ENCODE measurements at places on chromosomes 12 and 14.

GRCh38 chr12:82481954-82482353, 123.6 kb downstream of the METTL25 start:
- DNase-seq, result no peak

- no peak for DNase-seq
These were observed 404.2 kb downstream of the DAD1 start for GRCh38 chr14:22184830-22185168.

DNA sequence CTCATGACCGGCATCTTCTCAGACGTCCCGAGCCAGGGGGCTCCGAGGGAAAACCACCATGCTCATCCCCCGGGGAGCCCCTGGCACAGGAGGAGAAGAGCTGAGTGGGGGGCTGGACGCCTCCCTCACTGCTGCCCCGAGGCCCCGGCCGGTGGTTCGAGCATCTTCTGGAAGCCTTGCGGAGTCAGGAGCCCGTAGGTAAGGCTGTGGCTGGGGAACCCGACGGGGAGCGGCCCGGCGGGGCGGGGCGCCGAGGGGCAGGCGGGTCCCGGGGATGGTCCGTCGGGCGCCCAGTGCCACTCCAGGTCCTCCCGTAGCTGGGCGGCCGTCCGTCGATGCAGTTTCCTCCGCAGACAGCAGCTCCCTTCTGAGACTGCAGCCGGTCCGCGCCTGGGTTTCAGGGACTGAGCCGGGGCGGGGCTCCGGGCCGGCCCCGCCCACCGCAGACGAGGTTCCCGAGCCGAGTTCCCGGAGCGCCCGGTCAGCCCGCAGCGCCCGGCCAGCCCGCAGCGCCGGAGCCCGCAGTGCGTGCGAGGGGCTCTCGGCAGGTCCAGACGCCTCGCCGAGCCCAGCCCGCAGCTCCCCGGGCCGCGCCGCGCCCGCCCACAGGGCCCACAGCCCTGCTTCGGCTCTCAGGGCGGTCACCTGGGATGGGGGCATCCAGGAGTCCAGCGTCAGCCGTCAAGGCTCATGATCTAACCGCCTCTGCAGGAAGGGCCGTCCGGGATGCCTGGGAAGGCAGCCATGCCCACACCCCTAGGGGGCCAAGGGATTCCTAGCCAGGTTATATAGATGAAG, at the start of gene PGF:
TSS of gene PGF (minus strand) at position 369 of the 798 bp plus-strand sequence. CDS start at position 14, 355 bp downstream.
- DNase-seq, result no peak

DNA sequence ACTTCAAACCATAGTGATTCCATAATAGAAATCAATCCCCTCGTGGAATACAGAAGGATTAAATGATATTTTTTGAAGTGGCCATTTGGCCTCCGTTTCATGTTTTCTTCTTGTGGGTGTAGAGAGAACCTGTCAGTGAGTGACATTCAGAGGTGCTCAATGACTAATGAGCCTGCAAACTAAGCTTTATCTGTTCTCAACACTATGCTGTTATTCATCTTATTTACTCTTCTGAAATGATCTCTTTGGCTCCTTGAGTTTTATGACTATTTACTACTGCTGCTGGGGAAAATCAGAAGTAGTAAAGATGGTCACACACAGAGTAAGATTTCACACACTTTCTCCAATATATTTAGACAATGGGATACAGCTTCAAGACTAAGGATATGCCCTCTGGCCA, 30.4 kb downstream of the ATP2B1 start:
- DNase-seq, result no peak

DNA sequence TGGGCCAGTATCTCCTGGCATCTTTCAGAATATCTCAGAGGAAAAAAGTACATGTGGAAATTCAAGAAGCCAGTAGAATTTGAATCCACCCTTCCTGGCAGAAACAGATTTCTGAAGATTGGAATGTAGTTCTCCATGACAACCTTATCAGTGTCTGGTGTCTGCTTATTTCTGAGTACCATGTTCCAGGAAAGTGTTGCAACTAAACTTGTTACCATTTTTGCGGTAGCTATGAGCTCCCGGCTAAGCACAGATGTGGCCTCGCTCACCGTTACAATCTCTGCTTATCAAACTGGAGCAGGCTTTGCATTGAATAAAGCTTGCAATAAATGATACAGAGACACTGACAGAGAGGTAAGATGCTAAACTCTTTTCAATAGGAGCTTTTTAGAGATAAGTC, 13.0 kb upstream of the ITPR2 start:
- no peak for DNase-seq

DNA sequence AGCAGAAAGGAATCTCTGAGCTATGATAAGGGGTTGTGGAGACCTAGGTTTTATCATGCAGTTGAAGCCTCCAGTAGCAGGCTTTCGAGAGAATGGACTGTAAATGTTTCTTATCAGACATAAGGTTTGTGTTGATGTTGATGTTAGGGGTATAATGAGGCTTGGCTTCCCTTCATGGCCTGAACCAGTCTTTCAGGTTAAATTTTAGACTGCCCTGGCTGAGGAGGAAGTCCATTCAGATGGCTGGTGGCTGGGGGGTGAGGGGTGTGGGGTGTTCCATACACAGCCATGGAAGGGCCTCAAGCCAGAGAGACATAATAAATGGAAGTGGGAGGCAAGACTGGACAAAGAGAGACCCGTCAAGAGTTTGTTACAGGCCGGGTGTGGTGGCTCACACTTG, 65.1 kb downstream of the IRF2BPL start:
- no peak for DNase-seq

DNA sequence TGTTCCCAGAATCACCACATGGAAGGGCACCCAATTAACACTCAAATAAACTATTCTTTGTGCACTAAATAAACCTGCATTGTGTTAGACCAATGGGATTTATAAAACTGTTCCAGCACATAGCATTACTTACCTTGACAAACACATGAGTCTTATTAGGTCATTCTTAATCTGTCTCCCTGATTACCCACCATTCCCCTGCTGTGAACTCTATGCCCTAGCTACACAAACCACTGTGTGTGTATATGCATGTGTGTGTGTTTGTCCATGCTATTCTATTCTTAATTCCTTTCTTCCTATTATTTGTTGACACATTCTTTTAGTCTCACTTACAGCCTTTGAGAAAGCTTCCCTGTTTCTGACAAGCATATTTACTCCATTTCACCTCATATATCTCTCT, 303.6 kb upstream of the GARIN6 start:
- DNase-seq, result no peak

DNA sequence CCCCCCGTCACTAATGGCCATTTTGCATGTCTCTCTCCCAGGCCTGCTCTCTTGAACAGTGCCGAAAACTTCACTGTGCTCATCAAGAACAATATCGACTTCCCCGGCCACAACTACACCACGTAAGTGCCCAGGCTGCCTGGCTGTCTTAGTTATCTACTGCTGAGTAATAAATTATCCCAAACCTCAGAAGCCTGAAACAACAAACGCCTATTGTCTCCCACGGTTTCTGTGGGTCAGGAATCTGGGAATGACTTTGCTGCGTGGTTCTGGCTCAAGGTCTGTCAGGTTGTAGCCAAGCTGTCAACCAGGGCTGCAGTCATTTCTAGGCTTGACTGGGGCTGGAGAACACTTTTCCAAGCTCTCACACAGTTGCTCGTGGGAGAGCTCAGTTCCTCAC, 32.6 kb downstream of the P2RX7 start:
- no peak for DNase-seq

- DNase-seq, result no peak
These were observed 886.2 kb upstream of the MGAT4C start for GRCh38 chr12:87142342-87142741.

GRCh38 chr12:52156311-52156710, 35.5 kb downstream of the KRT80 start:
- DNase-seq, result no peak

DNA sequence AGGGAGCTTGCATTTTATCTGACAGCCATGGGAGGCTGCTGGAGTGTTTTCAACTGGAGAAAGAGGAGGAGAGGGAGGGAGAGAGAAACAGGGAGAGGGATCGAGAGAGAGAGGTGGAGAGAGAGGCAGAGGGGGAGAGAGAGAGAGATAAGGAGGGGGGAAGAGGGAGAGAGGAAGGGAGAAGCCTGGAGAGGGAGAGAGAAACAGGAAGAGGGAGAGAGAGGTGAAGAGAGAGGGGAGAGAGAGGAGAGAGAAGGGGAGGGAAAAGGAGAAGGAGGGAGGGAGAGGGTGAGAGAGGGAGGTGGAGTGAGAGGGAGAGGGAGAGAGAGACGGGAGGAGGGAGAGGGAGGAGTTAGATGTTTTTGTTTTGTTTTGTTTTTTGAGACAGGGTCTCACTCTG, 45.6 kb downstream of the DNAH10 start:
- no peak for DNase-seq

GRCh38 chr14:87397499-87397898, 595.5 kb downstream of the GALC start:
- no peak for DNase-seq

DNA sequence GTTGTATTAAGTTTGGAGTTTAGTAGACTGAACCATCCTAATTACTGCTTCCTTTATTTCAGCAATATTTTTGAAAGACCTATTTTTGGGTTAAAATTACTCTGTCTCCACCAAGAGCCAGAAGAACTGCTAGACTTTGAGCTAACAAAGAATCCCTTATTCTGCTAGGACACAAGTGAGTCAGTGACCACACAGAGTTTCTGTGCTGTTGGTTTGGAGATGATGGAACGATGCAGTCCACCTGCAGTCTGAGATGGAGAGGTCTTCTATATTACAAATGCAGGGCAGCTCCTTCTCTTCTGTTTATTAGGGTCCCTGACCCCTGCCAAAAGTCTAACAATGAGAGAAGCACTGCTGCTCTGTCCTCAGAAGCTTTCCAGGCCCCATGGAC, 6.7 kb upstream of the STXBP6 start:
- no peak for DNase-seq

DNA sequence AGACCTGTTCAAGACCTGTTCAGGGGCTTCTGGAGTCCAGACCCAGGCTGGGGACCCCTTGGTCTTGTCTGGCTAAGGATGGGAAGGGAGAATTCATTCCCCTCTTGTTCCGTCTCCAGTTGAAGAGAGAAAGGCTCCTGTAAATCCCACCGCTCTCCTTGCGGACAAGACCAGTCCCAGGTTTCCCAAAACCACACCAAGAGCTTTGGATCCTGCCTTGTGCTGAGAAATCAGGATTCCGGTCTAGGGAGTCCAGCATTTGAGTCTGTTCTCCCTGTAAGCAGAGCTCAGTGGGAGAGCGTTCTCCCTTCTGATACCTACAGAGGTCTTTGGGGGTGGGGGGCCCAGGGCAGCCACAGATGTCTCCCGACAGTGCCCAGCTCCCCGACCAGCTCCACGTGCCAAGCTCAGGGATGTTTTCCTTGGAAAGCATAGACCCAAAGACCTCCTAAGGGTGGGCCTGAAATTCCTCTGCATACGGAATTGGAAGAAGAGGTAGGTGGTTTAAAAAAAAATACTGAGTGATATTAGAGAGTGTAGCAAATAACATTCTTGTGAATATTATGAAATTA, 1.9 kb downstream of the HOXC13 start:
- DNase-seq, result no peak

GRCh38 chr14:99230208-99231151, 41.5 kb downstream of the BCL11B start:
- no peak for DNase-seq

- DNase-seq, result no peak
These were observed 225.6 kb upstream of the CRY1 start for GRCh38 chr12:107318806-107319532.

- DNase-seq, result no peak
These were observed 34.2 kb downstream of the ZCRB1 start for GRCh38 chr12:42291680-42292079.

Measured in GOT3 (cell line).